ENCODE measurements at places on chromosomes 6 and 20.

- no peak for DNase-seq
Measured at GRCh38 chr20:61983965-61984364, 81.7 kb downstream of the TAF4 start.

DNA sequence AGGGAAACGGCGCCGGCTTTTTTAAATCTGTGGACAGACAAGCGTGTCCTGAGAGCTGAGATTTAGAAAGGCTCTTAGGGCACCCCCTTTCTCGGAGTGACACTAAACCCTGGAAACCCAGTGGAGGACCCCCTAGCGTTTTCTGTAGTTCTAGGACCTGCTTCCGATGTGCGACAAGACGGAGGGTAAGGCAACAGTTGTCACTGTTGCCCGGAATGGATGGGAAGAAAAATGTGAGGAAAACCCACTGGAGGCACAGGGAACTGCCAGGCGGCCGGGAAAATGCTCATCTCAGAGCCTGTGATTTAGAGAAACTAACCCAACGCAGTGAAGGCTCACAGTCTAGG is 551 bp upstream of the ATP5F1E start:
- no peak for DNase-seq

DNA sequence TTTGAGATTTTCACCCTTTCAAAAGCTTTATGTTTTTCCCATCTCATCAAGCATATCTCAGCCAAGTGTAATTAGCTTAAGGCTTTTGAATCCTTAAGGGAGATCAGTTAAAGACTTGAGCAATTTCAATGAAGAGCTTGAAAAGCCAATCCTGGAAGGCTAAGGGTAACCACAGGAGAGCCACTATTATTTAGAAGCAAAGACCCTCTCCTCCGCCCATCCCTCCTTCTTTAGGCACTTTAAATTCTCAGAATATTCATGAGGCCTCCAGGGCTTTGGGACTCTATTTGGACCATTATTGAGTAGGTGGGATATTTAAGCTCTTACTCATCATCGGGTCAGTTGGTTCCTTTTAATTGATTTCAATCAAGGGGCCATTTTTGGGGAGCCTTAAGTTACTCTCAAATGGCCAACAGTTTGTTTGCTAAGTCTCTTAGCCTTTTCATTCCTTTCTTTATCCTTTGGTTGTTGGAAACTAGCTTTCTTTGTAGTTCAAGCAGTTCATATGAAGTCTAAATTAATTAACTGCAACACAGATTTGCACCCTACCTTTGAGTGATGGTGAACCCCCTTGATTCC is 567.2 kb downstream of the KIF16B start:
- no peak for DNase-seq

DNA sequence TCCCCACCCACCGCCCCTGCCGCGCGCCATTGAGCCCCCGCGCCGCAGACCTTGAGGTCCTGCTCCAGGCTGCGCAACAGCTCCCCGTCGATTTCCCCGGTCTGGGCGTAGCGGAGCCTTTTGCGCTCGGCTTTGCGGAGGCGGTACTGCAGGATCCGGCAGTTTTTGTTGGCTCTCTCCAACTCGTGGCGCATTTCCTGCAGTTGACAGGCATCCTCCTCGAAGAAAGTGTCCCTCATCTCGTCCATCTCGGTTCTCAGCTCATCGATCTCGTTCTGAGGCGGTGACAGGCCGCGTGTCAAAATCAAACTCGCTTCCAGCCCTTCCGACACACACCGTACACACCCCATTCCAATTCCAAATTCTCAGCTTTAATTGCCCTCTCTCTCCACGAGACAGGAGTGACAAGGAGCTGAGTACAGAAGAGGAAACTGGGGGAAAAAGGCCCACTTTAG is 4.3 kb downstream of the MTCL3 start:
- no peak for DNase-seq

DNA sequence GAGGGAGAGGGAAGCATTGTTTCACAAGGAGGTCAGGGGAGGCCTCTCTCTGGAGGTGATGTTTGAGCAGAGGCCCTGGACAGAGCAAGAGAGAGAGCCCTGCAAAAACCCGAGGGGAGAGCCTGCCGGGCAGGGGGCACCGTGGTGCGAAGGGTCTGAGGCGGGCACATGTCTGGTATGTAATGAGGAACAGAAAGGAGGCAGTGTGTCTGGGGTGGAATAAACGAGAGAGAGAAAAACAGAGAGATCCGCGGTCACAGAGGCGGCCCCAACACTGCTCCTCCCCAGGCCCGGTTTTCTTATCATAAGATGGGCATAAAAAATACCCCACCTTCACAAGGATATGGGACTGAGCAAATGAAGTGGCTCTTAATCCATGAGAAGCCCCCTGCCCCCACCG is 119.2 kb downstream of the PREX1 start:
- DNase-seq = no peak

DNA sequence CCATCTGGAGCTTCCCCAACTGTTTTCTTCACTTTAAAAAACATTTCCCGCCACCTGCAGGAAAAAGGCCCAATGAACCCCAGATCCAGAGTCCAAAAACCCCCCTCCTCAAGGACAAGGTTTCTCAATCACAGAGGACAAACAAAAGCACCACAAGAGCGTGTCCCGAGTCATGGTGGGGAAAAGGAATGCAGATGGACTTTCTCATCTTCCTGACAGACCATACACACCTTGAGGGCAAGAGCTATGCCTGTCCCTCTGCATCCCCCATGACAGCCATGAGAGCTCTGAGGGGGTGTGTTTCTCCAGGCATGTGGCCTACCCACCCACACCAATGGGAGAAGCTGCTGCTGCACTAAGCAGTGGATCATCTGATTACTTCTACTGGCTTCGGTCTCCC is 9.0 kb downstream of the PEX6 start:
- DNase-seq = no peak

All from cortex of kidney (tissue), 1 donor.